ENCODE measurements at places on chromosomes 2 and 18. TPM values are rescaled to one million over a fixed set of nuclear protein-coding genes. Genes with fewer than 3 reads are reported as not detected.

The FAM98A gene
- 96.5 TPM for total RNA-seq

The MALL gene
- total RNA-seq, result 3.8 TPM

The TDRD15 gene
- total RNA-seq, result not detected

The BCL2 gene
- total RNA-seq, result 0.84 TPM

The BMPR2 gene
- total RNA-seq, result 28.7 TPM

The PDE11A gene
- 0.24 TPM for total RNA-seq

The SDC1 gene
- 28.8 TPM for total RNA-seq

The CXCR1 gene
- total RNA-seq, result not detected

The EGR4 gene
- total RNA-seq, result not detected

The SP140 gene
- 0.12 TPM for total RNA-seq

The TTC27 gene
- 25.8 TPM for total RNA-seq
